ENCODE measurements at places on chromosomes 11 and 22.
A peak's percentile ranks its signal among the peaks of the same experiment; 100 is the strongest.

DNA sequence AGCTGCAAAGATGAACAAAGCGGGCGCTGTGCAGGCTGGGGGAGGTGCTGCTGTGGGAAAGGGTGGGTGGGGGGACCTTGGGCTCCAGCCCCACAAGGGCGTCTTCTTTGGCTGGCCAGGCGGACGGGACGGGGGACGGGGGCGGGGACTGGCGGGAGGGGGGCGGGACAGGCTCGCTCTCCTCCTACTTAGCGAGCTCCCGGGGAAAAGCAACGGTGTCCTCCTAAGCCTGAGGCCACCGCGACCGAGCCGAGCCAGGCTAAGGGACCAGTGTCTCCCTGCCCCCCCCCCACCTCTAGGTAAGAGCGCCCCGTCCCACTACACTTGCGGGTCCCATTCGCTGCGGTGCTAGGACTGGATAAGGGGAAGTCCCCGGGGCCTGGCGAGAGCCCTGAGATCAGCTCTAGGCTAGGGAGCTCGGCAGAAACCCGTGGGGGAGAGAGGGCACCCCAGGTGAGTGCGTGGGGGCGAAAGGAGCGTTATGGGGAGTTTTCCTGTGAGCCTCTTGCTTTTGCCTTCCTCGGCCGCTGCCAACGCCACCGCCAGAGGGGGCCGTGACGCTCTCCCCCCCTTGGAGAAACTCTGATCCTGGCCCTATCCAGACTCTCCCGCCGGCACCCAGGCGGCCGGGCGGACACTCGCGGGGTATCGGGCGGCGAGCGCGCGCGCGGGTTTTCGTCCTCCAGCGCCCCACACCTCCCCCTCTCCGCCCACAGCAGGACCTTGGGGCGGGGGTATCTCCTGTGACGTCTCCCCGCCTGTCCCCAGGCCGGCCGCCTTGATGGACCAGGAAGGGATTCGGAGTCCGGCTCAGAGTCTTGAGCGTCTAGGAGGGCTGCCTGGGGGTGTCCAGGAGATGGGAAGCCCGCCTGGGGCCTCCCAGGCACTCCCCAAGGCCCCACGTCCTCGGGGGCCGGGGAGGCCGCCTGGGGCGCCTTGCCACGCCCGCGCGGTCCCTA is at the start of gene PHLDB1:
Gene PHLDB1, plus strand, starts transcription at position 215 of the 959 bp plus-strand sequence. CDS start 6,222 bp downstream, outside the sequence.
- DNase-seq: peak; percentile 65

GRCh38 chr11:57752954-57753353 is 1.3 kb upstream of the BTBD18 start:
- DNase-seq: no peak

GRCh38 chr11:59801981-59802638 is 8.5 kb downstream of the MRPL16 start:
- DNase-seq: no peak

- no peak for DNase-seq
Measured at GRCh38 chr11:12248330-12248729, 129.0 kb upstream of the PARVA start.

GRCh38 chr11:86398106-86398505 is 23.4 kb downstream of the CCDC81 start:
- DNase-seq: no peak

DNA sequence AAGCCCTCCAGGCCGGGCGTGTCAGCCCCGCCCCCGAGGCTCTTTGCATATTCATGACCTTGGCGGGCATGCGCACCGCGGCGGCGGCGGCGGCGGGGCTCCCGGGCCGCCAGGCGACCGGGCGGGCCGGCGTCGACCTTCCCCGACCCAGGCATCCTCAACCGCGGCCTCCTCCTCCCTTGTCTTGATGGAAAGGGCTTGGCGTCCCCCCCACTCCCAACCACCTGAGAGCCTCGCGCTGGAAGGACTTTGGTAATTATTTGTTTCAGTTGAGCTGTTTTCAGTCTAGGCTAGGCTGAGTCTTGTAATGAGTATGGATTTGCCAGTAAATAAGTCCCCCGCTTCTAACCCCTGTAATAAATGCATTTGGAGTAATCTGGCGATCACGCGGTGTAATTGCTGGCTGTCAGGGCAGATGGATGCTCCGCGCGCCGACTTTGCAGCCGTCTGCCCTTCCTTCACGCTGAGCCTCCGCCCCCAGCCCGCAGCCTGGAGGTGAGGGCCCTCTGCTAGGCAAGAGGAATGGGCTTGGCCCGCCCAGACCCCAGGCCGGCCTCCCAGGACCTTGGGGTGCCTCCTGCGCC is 25.2 kb downstream of the FLRT1 start:
- DNase-seq: peak; percentile 91

DNA sequence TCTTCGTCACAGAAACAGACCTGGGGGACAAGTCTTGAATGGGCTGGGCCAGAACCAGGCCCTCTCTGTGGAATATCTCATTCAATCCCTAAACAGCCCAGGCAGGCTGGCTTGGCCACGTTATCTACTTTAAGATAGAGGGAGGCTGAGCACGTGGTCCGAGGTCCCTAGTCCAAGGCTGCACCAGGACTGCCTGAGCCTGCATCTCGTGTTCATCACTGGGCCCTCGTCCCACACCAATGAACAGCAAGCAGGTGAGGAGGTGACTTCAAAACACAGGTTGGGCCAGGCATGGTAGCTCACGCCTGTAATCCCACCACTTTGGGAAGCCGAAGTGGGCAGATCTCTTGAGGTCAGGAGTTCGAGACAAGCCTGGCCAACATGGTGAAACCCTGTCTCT is 20.3 kb upstream of the FGF3 start:
- no peak for DNase-seq

Measured in GM13976 (cell line).